ENCODE measurements at places on chromosomes 7 and 10. TPM values are rescaled to one million over a fixed set of nuclear protein-coding genes. Genes with fewer than 3 reads are reported as not detected.

DNA sequence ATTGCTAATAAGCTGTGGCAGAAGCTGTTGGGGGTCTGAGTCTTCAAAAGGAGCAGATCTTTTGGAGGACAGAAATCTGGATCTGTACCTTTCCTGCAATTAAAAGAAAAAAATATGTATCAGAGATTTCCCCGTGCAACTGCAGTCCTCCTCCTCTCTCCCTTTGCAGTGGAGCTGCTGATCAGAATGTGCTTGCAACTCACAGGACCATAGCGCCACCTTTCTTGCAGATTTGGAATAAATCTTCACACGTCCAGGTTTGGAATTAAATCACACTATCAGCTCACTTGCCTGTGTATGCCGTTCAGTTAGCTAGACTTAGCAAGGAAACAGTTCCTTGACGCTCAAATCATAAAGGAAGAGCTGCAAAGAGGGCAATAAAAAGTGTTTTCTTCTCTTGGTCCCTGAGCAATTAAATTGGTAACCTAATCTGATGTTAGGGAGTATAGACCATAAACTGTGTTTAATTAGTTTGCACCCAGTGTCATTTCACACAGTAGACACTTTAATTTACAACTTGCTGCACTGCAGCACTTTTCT lies 77.4 kb downstream of the PON1 start:
- H3K27me3 ChIP-seq, result no peaks in the 10 kb centered on the region
- no peak overlapping the region for H3K27ac ChIP-seq
- peaks cover 5% of the 10 kb centered on the region for H3K36me3 ChIP-seq
- DNase-seq, result peak; percentile 44

DNA sequence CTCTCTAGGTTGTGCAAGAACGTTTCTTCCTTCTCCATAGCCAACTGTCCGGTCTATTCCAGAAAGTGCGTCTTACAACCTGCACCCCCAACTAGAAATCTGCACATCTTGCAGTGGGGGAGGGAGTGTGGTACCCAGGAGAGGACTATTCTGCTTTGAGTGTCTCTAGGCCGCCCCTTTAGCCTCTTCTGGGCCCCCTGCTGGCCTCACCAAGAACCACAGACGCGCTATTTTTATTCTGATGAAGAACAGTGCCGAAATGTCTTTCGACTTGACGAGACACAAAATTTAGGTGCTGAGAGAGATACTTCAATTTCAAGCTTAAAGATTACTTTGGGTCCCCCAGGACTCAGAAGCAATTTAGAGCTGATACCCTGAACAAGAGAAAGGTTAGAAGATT lies 1.0 kb downstream of the CNPY1 start:
- H3K27me3 ChIP-seq, result peaks cover 36% of the 10 kb centered on the region
- no peak overlapping the region for H3K4me3 ChIP-seq
- peaks cover 6% of the 10 kb centered on the region for H3K4me1 ChIP-seq

DNA sequence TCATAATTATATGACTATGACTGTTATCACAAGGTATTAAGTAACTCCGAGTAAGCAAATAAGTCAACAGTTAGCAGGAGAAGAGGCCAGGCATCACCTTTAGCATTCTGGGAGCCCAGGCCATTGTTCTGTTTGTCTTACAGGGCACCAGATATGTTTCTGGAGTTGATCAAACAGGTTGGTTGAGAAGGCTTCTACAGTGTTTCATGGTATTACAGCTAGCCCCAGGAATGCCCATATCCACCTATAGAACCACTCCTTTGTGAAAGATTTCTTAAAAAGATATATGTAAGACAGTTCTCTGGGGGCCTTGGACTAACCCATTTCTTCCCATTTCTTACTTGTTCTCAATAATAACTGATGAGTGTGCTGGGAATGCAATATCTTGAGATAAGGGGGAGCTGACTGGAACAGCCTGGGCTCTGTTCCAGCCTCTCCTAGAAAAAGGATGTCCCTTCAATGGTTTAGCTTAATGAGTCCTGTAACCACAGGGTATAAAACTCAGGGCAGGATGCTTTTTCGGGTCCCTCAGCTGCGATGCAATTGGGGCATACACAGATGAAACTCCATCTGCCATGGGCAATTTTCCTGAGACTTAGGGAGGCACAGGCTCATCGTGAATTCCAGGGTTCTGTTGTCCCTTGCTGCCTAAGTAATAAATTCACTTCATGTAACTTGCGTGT lies 286.4 kb downstream of the BAMBI start:
- H3K4me3 ChIP-seq, result no peak overlapping the region
- H3K27ac ChIP-seq, result no peak overlapping the region
- DNase-seq, result no peak
- peaks cover 3% of the 10 kb centered on the region for H3K36me3 ChIP-seq
- peaks cover 23% of the 10 kb centered on the region for H3K4me1 ChIP-seq
- no peaks in the 10 kb centered on the region for H3K27me3 ChIP-seq

The ARHGEF35 gene
- 14.9 TPM for total RNA-seq

GRCh38 chr10:102779680-102780526 lies 36.2 kb downstream of the WBP1L start:
- H3K36me3 ChIP-seq, result no peaks in the 10 kb centered on the region
- no peak for DNase-seq
- peaks cover 83% of the 10 kb centered on the region for H3K4me1 ChIP-seq
- no peaks in the 10 kb centered on the region for H3K27me3 ChIP-seq

The MYO1G gene
- 0.69 TPM for total RNA-seq

DNA sequence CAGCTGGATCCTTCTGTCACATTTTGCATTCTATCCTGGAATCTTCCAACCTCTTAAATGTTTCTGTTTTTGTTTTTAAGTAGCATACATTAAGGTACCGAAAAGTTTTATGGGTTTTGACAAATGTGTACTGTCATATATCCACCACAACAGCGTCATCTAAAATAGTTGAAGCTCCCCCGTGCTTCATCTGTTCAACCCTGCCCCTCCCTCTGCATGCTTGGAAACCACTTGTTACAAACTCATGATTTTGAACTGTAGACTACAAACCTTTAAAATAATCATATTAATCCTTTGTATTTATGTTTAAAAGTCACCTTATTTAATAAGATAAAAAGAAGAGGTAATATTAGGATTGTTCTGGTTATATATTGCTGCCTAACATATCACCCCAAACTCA lies 182.8 kb upstream of the SMIM30 start:
- DNase-seq, result no peak
- H3K4me1 ChIP-seq, result peaks cover 10% of the 10 kb centered on the region
- peaks cover 4% of the 10 kb centered on the region for H3K27me3 ChIP-seq
- no peak overlapping the region for H3K4me3 ChIP-seq

The ZNF783 gene
- total RNA-seq, result 35.5 TPM

GRCh38 chr10:3036155-3037021 lies 31.0 kb upstream of the PFKP start:
- H3K4me3 ChIP-seq, result no peak overlapping the region
- H3K4me1 ChIP-seq, result no peaks in the 10 kb centered on the region
- peaks cover 15% of the 10 kb centered on the region for H3K27me3 ChIP-seq
- no peak for DNase-seq
- no peaks in the 10 kb centered on the region for H3K36me3 ChIP-seq
- no peak overlapping the region for H3K27ac ChIP-seq
